ENCODE measurements at places on chromosomes 5 and 9.

GRCh38 chr9:127452691-127453090 is 1.4 kb downstream of the LRSAM1 start:
- DNase-seq: peak; percentile 78

DNA sequence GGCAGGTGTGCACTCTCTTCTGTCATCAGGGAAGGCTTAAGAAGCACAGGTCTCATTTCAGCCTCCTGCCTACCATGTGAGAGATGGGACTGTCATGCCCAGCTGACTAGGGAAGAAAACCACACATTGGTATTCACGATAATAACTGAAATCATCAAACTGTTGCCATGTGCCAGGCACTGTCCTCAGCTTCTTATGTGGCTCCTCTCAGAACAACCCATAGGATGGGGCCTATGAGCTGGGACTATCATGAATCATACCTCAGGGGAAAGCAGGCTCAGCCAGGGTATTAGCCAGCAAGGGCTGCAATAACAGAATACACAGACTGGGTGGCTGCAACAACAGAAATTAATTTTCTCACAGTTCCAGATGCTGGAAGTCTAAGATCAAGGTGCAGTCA is 3.3 kb downstream of the AFAP1L1 start:
- no peak for DNase-seq

DNA sequence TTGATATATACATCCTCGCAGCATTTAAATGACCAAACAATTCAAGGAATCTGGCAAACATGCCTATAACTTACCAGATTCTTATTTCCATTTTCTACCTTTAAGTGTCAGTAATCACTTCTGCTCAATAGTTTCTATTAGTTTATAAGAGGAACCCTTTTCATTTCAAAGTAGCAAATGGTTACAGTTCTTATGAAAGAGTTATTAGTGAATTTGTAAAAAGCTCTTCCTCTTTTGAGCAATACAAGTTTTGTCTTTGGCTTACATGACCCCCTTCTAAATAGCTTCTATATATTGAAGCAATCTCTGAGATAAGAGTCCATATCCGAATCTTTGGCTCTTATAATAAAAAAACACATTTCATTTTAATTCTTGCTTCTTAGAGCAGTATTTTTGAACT is 42.0 kb downstream of the ELL2 start:
- DNase-seq: no peak

DNA sequence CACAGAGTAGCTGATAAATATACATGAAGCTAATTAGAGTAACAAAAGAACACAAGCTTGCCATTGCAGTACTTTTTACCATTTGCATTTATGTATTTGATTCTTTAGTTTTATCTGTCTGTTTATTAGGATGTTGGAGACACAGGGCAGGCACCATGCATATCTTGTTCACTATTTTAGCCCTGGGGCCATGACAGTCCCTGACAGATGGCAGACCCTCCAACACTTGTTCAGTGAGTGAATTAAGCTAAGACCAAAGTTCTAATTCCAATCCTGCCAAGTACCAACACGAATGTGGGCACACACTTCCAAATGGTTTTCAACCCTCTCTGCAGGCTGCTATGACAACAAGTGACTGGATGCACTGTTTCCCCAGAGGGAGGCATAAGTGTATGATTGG is 12.0 kb upstream of the RARS1 start:
- DNase-seq: no peak

DNA sequence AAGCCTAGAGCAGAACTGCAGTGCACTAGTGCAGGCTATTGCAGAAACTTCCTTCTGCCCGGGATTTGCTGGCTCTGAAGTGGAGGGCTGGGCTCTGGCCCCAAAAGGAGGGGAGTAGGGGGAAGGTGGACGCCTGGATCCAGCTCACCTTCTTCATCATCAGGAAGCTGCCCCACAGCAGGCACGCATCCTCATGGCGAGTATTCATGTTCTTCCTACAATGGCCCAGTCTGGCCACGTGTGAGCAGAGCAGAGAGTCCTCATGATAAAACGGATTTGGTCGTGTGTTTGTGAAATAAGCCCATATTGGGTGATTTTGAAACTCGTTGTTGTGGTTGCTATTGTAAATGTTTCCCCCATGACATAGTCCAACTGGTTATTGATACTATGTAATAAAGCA is 8.2 kb upstream of the GLIPR2 start:
- no peak for DNase-seq

GRCh38 chr5:533955-534742 is 9.9 kb upstream of the SLC9A3 start:
- no peak for DNase-seq

GRCh38 chr5:79850941-79851340 is 140.1 kb downstream of the MTX3 start:
- DNase-seq: no peak

DNA sequence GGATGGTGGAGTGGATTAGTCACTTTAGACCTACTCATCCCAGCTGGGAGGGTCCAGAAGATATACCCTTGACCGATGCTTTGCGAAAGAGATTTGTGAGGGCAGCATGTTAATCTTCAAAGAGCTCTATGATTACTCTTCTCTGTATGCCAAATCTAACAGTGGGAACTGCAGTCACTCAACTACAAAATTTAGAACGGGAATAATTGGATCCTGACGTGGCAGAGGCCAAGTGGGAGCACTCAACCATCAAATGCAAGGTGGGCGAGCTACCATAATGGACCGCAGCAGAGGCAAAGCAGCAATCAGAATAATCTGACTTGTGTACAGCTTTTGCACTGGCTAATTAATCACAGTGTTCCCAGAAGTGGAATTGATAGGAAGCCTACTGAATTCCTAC is 20.4 kb downstream of the NSA2 start:
- no peak for DNase-seq

- no peak for DNase-seq
These were observed 5.2 kb downstream of the ARSB start for GRCh38 chr5:78979909-78980308.

DNA sequence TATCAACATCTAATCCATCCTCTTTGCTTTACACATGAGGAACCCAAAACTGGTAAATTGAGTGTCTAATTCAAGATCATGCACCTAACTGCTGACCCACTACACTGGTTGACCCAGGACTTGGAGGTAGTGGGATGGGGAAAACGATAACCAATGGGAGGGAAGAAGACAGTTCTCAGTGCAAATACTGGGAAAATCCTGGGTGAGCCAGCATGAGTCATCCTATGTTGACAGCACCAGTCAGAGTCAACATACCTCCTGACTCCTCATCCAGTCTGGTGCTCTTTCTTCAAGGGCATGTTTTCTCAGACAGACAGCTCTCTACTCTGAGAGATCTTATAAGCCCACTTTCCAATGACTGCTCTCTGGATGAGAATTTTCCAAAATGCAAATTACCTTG is 232.8 kb upstream of the PTGER4 start:
- DNase-seq: no peak
